ENCODE measurements at places on chromosomes 3 and 15.

DNA sequence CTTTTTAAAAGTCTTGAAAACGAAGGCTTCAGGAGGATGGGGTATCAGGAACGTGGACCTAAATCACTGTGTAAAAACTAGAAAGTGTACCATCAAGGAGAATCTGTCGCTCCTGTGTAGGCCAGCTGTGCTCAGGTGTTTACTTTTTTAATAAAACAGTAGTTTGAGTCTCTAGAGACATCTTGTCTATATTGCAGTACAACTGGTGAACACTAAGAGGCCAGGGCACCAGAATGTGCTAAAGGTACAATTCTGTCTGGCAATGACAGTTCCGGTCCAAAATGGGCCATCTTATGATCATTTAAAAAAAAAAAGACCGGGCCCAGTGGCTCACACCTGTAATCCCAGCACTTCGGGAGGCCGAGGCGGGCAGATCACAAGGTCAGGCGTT, 61.8 kb upstream of the MCF2L2 start:
- DNase-seq = no peak

DNA sequence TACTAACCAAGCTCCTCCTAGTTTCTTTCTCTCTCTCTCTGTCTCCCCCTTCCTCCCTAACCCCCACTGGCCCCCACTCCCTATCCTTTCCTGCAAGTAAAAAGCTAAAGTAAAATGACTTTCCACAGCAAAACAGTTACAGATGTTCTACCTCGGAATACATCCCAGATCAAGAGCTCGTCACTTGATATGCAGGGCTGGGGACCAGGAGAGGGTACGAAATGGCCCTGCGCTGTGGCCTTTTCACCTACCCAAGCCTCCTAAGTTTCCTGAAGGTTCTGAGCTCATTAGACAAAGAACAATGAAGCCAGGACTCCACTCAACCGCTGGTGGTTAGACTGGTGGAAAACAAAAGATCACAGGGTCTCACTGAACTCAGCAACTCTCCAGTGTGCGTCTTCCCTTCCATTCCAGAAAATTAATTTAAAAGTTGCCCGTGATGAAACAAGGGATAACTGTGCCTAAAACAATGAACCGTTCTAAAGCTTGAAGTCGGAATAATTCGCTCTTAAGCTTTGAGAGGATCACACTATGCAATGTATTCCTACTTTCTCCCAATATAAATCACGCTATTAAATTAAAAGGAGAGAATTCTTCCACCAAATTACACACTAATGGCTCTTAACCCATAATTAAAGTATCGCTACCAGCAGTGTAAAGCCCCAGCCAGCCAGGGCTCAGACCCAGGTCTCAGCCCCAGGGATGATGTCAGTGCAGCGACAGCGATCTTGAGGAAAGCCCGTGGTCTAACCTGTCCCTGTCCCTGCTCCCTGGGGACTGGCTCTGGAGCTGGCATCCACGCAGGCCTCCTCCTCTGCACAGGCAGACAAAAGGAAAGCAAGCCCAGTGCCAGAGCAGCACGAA, 5.0 kb downstream of the VGLL4 start:
- DNase-seq = no peak

DNA sequence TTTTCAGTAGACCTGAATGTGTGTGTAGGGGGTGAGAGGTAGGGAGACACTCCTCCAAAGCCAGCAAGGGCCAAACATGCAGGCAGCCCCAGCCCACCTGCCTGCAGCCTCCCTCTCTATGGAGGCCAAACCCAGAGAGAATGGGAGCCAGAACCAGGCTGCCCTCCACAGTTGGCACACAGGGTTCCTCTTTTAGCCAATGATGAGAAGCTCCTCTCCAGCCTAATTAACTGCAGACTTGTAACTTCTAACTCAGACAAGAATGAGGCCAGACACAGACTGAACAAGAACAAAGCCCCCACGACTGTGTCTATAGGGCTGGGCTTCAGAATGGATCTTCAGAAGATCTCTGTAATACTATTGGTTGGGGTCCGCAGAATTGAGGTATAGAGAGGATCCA, 12.3 kb upstream of the TLE3 start:
- no peak for DNase-seq

DNA sequence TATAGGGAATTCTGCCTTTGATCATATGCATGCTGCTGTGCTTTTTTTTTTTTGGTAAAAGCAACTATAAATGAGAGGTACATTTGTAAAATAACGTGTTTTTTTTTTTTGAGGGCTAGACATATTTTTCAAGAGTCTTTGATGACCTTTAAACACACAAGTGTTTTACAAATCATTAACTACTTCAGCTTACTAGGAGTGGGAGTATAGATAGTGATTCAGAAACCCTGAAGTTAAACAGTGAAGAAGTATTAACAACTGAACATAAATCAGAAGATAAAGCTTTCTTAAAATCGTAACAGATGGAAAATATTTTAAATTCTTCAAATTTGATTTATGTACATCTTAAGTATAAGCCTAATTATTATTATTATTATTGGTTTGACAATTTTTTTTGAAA, 2.9 kb upstream of the GMNC start:
- no peak for DNase-seq
